Heart left ventricle (tissue), 16 donors: ENCODE measurements at places on chromosomes 7 and 10. TPM values are rescaled to one million over a fixed set of nuclear protein-coding genes. Genes with fewer than 3 reads are reported as not detected.
A peak's percentile ranks its signal among the peaks of the same experiment; 100 is the strongest.

GRCh38 chr7:73976761-73977618, 51.0 kb upstream of the ELN start:
- DNase-seq = no peak
- no peaks in the 10 kb centered on the region for H3K27me3 ChIP-seq
- no peak overlapping the region for H3K27ac ChIP-seq
- no peaks in the 10 kb centered on the region for H3K36me3 ChIP-seq

DNA sequence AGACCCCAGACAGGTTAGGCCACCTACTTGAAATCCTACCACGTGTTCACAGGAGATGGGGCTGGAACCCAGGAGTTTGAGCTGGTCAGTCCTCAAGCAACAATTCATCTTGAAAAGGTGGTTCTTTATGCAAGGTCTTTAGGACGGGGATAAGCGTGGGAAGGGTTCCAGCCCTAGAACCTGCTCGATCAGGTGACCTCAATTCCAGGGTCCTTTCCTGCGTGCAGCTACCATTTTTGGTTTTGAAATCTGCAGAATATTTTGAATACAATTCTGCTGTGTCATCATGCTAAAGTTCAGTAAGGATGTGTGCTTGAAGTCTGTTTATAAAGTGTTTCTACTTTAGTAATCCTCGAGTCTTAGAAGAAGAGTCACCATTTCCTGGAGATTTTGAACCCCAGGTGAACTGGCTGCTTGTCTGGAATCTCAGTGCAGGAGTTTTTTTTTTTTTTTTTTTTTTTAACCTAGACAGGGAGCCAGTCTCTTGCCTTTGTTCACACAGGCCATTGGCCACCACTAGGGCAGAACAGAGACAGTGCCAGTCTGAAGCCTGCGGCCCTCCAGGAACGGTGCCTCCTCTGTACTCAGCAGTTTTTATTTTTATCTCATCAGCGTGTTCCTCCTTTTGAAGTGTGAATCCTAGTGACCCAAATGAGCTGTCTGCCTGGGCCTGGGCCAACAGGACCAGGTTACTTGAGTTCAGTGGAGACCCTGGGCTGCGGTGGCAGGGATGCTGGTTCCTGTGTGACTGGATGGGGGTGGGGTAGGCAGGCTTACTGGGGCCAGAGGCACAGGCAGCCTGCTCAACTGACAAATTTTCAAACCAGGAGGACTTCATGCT, 54.6 kb downstream of the EEPD1 start:
- peaks cover 31% of the 10 kb centered on the region for H3K4me1 ChIP-seq
- peak; percentile 55 for DNase-seq
- H3K36me3 ChIP-seq = no peaks in the 10 kb centered on the region
- H3K27ac ChIP-seq = no peak overlapping the region

Gene PAPOLB
- not detected for total RNA-seq

DNA sequence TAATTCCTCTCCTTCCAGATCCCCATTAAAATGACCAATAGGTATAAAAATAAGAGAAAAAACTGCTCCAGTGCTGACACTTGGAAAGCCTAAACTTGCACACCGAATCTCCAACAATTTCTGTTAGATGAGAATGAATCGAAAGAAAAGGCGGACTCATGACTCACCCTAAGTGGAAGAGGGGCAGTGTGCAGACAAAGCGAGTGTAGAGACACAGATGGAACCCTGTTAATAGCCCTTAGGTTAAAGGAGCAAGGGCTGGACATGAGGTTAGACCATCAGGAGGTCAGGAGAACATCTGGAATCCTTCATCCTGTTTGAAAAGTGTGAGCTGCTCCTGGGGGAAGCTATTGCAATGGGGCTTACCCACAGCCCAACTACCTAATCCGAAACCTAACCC, 103.4 kb upstream of the GLI3 start:
- no peaks in the 10 kb centered on the region for H3K27me3 ChIP-seq
- H3K36me3 ChIP-seq = no peaks in the 10 kb centered on the region
- no peaks in the 10 kb centered on the region for H3K4me1 ChIP-seq
- no peak for DNase-seq

DNA sequence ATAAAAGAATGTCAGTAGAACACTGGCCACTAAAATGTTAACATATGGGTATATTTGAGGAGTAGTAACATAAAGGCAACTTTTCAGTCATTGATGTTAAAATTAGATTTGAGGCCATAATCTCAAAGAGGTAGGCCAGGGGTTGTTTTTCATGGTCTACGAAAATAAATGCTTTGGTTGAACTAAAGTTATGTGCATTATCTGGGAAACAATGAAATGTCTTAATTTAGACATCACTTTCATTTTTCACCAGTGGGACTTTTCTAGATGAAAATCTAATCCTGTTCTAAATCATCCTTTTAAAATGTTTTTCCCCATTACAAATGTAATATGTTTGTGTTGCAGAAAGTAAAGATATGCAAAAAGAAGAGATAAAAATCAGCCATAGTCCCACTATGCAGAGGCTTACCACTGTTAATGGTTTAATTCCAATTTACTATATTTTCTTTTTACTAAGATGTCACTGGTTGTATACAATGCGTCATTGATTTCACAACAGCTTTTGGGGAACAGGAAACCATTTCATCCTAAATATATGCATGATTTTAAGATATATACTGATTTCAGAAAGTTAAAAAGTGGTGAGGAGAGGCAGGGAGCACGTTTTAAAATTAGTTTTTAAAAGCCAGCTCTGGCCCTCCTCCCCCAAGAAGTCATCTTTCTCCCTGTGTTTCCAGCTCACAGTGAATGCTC, 64.3 kb downstream of the ARID5B start:
- H3K36me3 ChIP-seq = no peaks in the 10 kb centered on the region
- H3K4me3 ChIP-seq = no peak overlapping the region
- no peak for DNase-seq
- no peaks in the 10 kb centered on the region for H3K27me3 ChIP-seq
- peaks cover 31% of the 10 kb centered on the region for H3K4me1 ChIP-seq
- no peak overlapping the region for H3K27ac ChIP-seq

DNA sequence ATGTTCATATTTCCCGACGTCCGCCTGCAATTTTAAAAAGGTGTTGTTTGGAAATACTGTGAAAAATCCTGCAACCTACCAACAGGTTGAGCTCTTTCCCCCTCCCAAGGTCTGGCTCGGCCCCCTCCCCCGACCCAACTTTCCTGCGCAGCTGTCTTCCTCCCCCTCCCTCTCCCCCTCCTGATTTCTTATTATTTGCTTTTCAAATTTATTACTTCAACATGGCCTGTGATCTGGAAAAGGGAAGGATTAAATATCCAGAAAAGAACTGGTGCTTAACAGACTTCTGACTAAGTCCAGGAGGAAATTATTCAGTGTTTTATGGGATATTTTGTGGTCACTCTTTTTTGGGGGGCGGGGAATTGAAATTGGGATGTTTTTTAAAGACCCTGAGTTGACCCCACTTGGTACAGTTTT, 2.4 kb downstream of the ARID5B start:
- H3K4me3 ChIP-seq = peak overlapping the region; percentile 70
- H3K4me1 ChIP-seq = peaks cover 2% of the 10 kb centered on the region
- no peaks in the 10 kb centered on the region for H3K27me3 ChIP-seq
- no peak for DNase-seq
